Left lobe of liver (tissue), 2 donors: ENCODE measurements at places on chromosomes 12 and 14.

- no peak for DNase-seq
These were observed 260.9 kb downstream of the KSR2 start for GRCh38 chr12:117707861-117708260.

DNA sequence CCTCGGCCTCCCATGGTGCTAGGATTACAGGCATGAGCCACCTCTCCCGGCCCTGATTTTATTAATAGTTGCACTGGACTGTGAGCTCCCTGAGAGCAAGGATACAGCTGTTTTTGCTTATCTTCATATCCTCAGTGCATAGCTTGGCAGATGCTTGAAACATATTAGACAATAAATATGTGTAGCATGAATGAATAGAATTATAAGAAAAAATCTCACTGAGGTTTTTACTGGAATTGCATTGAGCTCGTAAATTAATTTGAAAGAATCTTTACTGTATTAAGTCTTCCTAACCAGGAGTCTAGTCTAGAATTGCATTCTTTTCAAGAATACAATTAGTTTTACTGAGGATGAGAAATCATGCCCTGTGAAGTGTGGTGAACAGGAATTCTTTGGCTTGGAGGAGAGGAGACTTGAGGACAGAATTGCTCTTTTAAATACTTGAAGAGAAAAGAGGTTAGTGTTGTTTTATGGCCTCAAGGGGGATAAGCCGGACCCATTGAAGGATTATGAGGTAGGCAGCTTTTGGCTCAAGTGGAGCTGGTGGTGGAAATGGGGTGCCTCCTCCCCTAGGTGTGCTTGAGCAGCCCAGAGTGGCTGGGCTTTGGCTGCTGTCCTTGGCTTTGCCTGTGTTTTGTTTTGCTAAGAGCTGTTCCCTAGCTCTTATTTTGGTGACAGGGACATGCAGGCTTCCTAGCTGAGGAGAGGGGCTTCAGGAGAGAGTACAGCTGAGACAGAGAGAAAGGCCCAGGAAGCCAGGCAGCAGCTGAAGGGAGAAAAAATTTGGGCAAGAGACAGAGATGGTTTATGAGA is 34.0 kb downstream of the PLEKHD1 start:
- no peak for DNase-seq

DNA sequence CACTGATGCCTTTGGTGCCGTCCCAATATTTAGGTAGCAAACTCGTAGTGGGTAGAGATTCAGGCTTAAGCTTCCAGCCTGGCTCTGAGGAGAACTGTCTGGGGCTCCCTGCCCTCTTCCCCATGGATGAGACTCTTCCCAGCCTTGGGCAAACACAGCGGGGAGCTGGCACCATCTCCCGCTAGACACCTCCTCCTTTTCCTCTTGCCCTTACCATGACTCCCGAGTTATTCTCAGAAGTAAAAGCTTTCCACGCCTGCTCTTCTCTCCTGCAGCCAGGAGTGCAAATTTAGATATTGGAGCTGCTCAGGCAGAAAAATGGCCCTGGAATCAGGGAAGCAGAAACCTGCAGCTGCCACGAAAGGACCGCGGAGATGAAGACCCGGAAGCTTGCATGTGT is 45.6 kb upstream of the RBM19 start:
- no peak for DNase-seq

- no peak for DNase-seq
These were observed 109.0 kb downstream of the LRIG3 start for GRCh38 chr12:58811346-58811745.

- peak; percentile 58 for DNase-seq
These were observed 23.2 kb upstream of the ESRRB start for GRCh38 chr14:76352639-76353281.

- no peak for DNase-seq
These were observed 15.5 kb upstream of the KRR1 start for GRCh38 chr12:75526655-75527511.

GRCh38 chr12:40181490-40181889 is 43.3 kb upstream of the LRRK2 start:
- no peak for DNase-seq

- DNase-seq: no peak
These were observed 570 bp downstream of the DMAC2L start for GRCh38 chr14:50312734-50313054.

DNA sequence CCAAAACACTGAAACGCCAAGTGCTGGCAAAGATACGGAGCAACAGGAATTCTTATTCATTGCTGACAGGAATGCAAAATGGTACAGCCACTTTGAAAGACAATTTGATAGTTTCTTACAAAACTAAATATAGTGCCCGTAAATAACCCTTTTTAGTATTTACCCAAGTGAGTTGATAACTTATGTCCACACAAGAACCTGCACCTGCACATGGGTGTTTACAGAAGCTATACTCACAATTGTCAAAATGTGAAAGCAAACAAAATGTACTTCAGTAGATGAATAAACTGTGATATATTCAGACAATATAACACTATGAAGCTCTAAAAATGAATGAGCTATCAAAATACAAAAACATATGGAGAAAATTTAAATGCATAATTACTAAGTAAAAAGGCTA is 86.6 kb downstream of the ATXN7L3B start:
- no peak for DNase-seq

DNA sequence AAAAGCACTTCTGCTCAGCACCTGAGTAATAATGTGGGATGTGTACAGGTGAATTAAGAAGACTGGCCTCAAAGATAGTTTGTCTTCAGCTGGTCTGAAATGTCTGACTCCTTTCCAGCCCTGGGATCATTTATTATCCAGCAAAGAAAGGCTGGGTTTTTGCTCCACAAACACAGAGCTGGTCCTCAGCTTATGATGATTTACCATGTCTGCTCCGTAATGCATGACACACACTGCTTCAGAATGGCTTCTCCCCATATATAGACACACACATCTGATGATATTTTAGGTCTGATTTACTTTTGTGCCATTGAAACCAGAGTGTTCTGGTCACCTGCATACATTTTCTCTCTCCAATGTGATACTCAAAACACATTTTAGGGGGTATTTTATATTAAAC is 225.0 kb downstream of the SLC25A21 start:
- no peak for DNase-seq
